ENCODE measurements at places on chromosomes 4 and X. TPM values are rescaled to one million over a fixed set of nuclear protein-coding genes. Genes with fewer than 3 reads are reported as not detected.

DNA sequence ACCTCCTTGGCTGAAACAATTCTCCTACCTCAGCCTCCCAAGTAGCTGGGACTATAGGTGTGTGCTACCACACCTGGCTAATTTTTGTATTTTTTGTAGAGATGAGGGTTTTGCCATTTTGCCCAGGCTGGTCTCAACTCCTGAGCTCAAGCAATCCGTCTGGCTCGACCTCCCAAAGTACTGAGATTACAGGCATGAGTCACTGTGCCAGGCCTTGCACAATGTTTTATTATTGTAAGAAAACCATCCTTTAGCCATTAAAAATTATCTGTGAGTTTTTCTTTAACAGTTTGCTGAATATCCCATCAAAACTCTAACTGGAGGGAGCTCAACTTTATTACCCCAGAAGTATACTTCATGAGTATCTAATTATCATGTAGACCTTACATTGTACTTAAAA lies 900.3 kb downstream of the PCDH7 start:
- DNase-seq = no peak

GRCh38 chrX:53000447-53001135 lies 42.3 kb upstream of the FAM156A start:
- no peak for DNase-seq

- DNase-seq = no peak
Observed at GRCh38 chrX:136203951-136204350, 47.2 kb downstream of the MAP7D3 start.

- DNase-seq = no peak
Observed at GRCh38 chrX:16162391-16162790, 4.9 kb upstream of the MAGEB17 start.

DNA sequence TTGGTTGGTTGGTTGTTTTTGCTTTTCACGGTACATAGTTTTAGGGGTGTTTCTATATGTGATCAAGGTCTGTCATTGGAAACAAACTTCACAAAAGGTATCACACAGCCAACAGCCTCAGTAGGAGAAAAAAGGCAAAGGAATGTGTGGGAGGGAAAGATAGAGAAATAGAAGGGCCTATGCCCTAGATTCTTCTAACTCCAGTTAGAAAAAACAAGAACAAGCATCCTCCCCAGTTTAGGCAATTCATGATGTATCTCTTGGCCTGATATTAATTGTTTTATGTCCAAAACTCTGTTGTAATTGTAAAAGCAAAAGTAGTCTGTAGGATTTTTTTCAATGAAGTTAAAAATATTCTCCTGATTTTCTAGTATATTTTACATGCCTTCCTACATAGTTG lies 192.4 kb upstream of the EDNRA start:
- DNase-seq = no peak

DNA sequence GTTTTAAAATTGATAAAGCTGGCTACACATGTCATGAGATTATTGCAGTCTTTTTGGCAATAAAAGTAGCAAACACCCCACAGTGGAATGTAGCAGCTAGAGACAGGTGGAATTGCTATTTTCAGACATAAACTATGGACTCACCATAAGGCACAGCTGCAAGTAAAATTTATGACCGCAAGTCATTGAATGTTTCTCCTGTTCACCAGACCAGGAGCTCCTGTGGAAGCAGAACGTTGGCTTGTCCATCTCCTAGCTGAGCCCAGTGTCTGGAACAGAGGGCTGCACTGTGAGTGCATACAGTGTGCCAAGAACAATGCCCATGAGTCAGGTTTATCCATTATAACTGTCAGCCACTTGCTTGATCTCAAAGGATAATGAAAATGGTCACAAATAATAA lies 538.2 kb downstream of the INPP4B start:
- DNase-seq = no peak

TBX22 gene
- total RNA-seq = 0.36 TPM

LEF1 gene
- 15.9 TPM for total RNA-seq
